ENCODE measurements at places on chromosomes 7 and 10. TPM values are rescaled to one million over a fixed set of nuclear protein-coding genes. Genes with fewer than 3 reads are reported as not detected.

The SPDYE16 gene
- not detected for total RNA-seq

The PNLIP gene
- total RNA-seq = not detected

GRCh38 chr10:109774121-109774440 is 149.2 kb downstream of the XPNPEP1 start:
- H3K4me1 ChIP-seq = peaks cover 6% of the 10 kb centered on the region
- no peak overlapping the region for H3K4me3 ChIP-seq
- no peaks in the 10 kb centered on the region for H3K36me3 ChIP-seq
- DNase-seq = no peak
- no peaks in the 10 kb centered on the region for H3K27me3 ChIP-seq

GRCh38 chr10:117540640-117541404 is 1.7 kb upstream of the EMX2 start:
- peaks cover 38% of the 10 kb centered on the region for H3K4me1 ChIP-seq
- H3K36me3 ChIP-seq = no peaks in the 10 kb centered on the region
- no peak overlapping the region for H3K4me3 ChIP-seq

DNA sequence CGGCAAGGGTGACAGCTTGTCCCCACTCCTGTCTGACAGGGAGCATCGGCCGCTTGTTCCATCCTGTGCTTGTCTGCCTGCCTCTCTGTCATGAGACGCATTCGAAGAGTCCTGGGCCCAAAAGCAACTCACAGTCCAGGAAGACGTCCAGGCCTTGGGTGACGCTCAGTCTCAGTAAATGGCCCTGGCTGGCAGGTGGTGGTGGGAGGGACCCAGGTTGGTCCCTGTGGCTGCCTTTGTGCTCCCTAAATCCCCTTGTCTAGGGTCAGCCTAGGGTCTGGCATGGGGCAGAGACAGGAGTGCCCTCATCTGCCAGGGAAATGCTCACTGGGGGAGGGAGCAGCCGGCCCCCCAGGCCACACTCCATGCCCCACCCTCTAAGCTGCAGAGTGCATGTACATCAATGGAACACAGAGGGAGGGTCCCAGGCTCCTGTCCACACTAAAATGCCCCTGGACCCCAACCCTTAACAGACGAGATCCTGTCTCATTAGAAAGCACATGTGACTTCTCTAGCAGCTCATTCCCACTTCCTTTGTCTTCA is 295.2 kb upstream of the ZNF32 start:
- no peaks in the 10 kb centered on the region for H3K4me1 ChIP-seq

DNA sequence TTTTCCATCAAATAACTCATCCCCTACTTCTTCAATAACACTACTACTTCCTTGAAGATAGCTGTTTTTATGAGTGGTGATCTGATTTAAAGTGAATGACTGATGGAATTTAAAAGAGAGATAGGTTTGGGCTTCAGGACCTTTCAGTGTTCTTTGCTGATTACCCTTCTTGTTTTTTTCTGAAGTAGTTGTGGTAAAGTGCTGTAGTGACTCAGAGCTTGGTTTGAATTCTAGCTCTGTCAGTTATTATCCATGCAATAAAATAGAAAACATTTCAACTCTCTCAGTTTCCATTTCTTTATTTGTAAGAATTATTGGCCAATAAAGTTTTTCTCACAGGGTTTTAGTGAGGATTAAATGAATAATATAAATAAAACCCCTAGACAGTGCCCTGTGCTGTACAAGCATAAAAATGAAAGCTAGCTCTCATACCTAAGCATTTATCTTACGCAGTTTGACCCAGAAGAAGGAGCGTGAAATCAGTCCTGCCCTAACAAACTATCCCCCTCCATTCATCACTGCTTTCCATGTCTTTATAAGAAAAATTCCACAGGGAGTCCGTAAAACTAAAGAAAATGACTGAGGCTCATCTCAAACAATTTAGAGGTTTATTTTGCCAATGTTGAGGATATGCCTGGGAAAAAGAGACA is 25.1 kb upstream of the AKAP9 start:
- no peaks in the 10 kb centered on the region for H3K36me3 ChIP-seq
- H3K4me1 ChIP-seq = no peaks in the 10 kb centered on the region
- H3K4me3 ChIP-seq = no peak overlapping the region
- no peak overlapping the region for H3K27ac ChIP-seq

Data from GM23338 (cell line).